IMR-90 (cell line): ENCODE measurements at places on chromosomes 3 and 15. TPM values are rescaled to one million over a fixed set of nuclear protein-coding genes. Genes with fewer than 3 reads are reported as not detected.

DNA sequence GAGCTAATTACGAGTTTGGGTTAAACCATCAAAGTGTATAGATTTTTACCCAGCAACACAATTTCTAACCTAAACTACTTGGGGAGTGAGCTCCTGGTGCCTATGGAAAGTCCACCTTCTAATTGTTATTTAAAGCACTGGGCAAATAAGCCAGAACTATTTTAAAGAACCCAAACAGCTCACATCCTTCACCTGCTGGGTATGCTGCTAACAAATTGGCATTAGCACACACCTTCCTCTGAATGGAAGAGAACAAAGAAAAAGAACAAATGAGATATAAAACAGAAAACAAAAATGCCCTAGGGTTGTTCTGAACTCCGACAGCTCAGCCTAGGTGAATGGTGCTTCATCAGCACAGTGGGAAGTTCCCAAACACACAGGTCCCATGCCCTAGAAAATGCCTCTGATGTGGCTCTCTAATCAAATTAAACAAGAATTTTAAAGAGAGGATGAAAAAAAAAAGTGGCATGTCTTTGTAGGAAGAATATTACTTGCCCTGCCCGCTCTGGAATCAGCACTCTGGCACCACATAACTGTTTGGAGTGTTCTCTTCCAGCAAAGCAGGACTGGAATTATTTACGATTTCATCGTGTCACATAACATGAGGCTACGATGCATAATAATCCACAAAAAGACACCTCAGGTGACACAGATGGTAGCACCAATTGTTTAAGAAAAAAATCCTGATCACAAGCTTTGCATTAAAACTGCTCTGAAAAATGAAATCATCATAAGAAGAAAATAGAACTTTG is 334.4 kb downstream of the GBE1 start:
- no peaks in the 10 kb centered on the region for H3K27me3 ChIP-seq
- no peak overlapping the region for H3K27ac ChIP-seq
- DNase-seq: no peak
- H3K4me3 ChIP-seq: no peak overlapping the region

- no peaks in the 10 kb centered on the region for H3K27me3 ChIP-seq
- H3K27ac ChIP-seq: peak overlapping the region; percentile 61; the same call in 1 of the 2 replicates
- H3K4me1 ChIP-seq: peaks cover 31% of the 10 kb centered on the region
- no peak for DNase-seq
- H3K4me3 ChIP-seq: no peak overlapping the region
Measured at GRCh38 chr15:39502082-39502447, 78.8 kb upstream of the THBS1 start.

DNA sequence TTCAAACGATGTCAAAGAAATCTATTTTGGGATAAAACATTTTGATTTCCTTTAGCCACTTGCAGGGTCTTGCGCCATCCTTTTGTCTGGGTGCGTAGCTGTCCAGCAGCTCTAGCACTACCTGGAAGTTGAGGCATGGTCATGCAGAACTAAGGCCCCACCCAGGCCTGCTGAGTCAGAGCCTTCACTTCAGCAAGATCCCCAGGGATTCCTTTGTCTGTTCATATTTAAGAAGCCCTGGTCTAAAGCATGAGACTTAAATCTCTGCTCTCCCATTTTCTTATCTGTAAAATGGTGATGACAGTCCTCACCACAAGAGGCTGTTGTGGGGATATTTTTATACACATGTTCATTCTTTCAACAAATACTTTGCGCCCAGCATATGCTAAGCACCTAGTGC is 99.0 kb upstream of the CTDSPL start:
- peaks cover 42% of the 10 kb centered on the region for H3K27me3 ChIP-seq
- no peak overlapping the region for H3K27ac ChIP-seq
- no peak overlapping the region for H3K4me3 ChIP-seq
- H3K4me1 ChIP-seq: peaks cover 4% of the 10 kb centered on the region; the same call in 1 of the 2 replicates

Gene EEF1AKMT4
- 3.6 and 5.3 TPM in 2 replicates for polyA plus RNA-seq
